Esophagus muscularis mucosa (tissue), 4 donors: ENCODE measurements at places on chromosomes 1 and 21.

- no peak for DNase-seq
Measured at GRCh38 chr1:18279351-18280074, 171.9 kb downstream of the IGSF21 start.

GRCh38 chr1:15215116-15215515, 31.9 kb upstream of the FHAD1 start:
- no peak for DNase-seq

GRCh38 chr1:66368261-66368660, 165.7 kb upstream of the SGIP1 start:
- DNase-seq: no peak

DNA sequence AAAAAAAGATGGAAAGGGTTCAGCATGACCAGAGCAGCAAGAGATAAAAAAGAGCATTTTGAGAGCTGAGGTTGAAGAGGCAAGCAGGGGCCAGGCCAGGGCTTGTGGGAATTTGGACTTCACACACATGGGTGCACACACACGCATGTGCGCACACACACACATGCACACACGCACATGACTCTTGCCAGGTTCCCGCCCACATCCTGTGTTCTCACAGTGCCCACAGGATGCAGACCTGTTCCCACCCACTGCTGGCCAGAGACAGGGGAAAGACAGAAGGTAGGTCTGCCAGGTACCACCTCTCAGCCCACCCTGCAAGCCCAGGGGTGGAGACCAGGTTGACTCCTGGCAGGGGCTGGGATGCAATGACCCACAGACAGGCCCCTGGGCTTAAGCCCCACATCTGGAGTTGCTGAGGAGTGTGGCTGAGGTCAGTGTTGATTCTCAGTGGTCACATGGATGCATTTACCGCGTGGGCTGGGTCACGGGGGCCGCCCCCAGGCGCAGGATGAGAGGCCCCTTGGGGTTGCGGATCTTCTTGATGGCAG, 4.4 kb downstream of the COL16A1 start:
- DNase-seq: no peak

GRCh38 chr1:25990702-25991395, 7.0 kb downstream of the PAFAH2 start:
- DNase-seq: no peak

GRCh38 chr1:91104712-91105111, 82.9 kb upstream of the ZNF644 start:
- DNase-seq: no peak

DNA sequence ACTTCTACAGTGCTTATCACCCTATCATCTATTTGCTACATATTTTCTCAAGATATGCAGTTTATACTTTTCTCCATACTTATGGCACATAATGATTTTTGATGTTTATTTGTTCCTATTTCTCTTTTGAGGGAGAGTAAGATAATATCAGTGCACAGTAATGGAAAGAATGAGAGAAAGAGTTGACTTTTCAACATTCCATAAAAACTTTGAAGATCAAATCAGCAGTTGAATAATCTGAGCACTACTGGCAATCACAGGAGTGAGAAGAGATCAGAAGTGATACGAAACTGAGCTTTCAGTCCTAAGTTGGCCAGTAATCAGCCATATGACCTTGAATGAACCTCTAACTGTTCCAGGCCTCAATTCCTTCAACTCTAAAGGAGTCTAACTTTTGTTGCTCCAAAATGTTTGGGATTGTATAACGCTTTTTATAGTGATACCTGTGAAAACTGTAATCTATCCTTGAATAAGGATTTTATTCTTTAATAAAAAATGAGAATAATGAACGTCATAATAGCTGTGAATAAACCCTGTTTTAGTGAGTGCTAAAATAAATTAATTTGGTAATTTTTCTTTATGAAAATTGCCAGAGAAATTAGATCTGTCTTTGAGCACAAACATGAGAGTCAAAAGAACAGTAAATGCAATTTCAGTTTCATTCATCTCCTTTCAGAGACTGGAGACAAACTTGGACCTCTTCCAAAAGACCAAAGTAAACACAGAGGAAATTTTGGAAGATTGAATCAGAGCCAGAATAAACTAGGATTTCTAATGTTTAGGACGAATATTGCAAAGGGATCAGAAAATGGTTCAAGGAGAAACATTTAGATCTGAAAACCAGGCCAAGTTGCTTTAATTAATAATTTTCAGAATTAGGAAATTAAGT, 309.9 kb downstream of the ADGRL2 start:
- DNase-seq: no peak

DNA sequence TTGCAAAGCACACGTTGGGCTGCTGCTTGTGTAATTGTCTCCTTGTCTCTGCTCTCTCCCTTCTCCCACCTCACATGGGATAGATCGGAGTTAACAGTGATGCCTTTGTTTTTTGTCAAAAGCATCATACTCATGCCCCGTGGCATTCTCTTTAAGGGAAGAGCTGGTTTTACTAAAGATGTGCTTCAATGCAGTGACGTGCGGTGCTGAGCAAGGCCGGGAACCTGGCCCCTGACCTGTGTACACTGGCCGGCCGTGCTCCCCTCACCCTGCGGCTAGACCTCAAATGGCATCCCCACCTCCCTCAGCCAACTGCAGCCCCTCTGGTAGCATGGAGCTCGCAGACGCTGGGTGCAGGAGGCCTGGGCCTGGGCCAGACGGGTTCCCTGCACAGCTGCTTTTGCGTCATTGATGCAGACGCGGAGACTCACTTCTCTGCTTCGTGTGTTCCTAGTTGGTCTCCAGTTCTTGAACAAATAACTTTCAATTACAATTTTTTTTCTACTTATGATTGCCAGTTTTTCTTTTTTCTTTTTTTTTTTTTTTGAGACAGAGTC, 19.9 kb downstream of the AGPAT3 start:
- DNase-seq: no peak

DNA sequence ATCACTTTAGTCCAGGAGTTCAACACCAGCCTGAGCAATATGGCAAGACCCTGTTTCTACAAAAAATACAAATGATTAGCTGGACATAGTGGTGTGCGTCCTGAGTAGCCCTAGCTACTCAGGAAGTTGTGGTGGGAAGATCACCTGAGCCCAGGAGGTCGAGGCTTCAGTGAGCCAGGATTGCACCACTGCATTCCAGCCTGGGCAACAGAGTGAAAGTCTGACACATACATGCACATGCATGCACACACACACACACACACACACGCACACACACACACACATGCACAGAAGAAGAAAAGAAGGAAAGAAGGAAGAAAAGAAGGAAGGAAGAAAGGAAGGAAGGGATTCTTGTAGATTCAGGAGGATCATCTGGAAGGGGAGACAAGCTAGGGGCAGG, 104.4 kb upstream of the USP25 start:
- no peak for DNase-seq

DNA sequence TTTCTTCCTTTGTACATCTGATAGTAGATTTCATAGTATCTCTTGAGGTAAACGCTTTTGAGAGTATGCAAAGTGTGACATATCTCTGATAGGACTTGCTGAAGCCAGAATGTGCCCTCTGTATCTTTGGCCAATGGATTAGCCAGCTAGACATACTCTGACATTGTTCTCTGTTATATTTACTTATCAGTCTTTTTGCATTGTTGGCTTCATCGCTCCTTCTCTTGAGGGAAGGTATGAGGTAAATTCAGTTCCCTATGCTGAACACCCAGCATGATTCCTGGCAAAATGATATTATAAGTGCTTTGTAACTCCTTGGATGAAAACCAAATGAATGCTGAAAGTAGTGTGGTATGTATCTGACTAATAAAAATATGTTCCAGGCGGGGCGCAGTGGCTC, 163.2 kb upstream of the CACYBP start:
- DNase-seq: no peak

DNA sequence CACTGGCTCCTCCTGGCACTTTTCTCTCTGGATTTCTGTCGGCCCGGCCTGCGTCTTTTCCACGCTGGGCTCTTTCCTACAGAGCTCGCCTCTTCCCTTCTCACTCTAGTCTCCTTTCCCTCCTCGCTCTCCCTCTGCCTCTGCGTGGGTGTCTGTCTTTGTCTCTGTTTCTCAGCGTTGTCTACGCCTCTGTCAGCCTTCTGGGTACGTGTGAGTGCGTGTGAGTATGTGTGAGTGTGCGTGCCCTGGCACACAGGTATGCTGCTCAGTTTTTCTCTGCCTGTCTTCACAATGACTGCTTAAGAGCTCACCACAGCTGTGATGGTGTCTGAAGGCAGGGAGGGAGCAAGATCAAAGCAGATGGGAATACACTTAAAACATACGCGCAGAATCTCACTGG, 77.7 kb downstream of the KIRREL1 start:
- DNase-seq: no peak

DNA sequence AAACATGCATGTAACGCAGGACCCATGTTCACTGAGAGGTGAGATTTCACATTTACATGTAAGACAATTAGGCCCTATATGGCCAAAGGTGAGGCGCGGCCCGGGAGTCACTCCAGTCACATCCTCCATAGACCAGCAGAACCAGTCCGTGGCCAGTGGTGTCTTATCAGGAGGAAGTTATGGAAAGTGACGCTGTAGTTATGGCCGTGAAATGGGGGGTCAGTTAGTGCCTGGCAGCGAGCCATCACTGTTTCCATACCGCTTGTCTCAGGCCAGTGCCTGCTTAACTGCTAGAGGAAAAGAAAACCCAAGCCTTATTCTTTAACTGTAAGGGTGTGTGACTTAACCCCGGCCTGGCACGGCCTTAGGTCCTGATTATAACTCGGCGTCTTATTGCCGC, 6.1 kb downstream of the C1orf159 start:
- no peak for DNase-seq

DNA sequence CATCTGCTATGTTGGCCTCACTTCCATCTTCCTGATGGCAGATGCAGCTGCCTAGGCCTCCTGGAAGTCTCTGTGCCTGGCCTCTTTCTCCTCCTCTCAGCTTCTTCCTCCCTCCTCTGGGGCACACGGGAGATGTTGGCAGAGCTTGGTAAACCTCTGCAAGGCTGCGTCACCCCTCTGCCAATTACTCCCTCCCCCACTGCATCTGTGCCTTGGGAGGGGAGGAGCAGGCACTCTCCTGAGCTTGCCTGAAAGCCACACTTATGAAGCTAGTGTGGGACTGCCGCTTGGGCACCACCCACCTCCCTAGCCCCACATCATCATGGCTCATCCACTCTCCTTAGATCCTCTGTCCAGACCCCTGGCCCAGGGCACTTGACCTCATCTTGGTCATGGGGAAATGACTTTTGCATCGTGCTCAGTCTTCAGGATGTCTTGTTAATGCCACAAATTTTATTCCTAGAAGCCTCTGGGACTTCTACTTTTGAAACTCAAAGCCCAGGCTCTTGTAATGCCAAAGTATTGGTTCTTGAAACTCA, 7.3 kb upstream of the TMEM51 start:
- no peak for DNase-seq

GRCh38 chr1:66729119-66729518, 23.1 kb upstream of the DYNLT5 start:
- DNase-seq: no peak

GRCh38 chr21:45410151-45410864, 5.3 kb downstream of the COL18A1 start:
- no peak for DNase-seq

DNA sequence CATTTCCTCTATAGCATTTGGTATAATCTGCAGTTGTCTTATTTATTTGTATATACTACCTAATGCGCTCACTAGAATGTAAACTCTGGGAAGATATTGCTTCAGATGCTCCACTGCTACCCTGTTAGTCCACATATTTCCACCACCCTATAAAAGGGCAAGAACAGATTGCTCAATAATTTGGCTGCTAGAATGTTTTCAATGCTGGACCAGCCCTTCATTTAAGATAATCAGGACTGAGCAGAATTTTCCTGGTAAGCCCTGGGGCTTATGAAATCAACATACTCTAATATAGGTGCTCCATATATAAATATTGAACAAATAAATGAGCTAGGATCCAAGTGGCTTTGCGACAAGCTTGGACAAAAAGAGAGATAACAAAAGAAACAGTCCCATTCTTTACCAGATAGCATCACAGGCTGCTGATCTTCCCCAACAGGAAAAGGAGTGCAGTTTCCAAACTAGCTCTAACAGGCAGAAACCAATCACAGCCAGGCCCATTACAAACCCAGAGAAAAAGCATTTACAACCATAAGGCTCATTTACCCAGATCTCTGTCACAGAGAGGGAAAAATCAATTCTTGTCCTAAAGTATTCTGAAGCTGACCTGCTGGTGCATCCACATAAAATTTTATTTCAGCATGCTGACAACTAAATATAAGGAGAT, 8.3 kb downstream of the BCAR3 start:
- no peak for DNase-seq

- no peak for DNase-seq
Measured at GRCh38 chr1:205191622-205192021, 19.9 kb downstream of the DSTYK start.

DNA sequence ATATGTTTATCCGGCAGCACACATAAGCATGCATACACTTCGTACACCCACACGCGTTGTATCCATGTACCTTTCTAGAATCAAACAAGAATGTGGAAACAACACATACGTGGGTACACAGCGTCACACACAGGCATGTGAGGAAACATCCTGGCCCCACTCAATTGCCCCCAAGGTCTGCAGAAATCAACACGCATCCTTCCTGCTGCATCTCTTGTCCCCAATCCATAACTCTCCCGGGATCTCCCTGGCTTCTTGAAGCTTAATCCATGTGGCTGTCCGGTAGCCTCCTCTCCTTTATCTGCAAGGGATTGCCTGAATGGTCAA, 5.5 kb upstream of the TBX15 start:
- no peak for DNase-seq

DNA sequence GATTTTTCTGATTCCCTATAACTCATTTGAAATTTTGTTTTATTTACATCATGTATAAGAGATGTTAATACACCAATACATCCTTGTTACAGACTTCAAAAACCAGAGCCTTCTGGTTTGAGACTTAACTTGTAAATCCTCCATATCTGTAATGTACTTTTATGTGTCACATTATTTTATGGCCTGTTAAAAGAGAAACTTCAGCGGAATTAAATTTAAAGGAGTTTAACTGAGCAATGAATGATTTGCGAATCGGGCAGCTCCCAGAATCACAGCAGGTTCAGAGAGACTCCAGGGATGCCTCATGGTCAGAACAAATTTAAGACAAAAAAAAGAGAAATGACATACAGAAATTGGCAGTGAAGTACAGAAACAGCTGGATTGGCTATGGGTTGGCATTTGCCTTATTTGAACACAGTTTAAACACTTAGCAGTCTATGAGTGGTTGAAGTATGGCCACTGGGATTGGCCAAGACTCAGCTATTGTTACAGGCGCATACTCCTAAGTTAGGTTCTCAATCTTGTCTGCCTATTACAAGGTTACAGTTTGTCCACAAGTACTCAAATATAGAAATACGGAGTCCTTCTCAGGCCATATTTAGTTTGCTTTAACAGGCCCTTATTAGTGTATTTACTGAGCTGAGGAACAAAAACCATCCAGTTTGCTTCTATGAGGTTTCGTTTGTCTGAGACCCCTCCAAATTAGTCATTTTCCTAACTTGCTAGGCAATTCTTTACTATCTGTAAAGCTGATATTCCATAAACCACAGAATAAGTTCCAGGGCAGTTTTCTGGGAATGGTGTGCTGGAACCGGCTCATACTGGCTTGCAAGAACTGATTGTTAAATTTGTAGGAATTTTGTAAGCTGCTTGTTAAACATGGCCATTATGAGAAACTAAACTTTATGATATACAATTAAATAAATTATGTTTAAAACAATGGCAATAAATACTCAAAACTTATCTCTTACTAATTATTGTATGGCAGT, 56.2 kb upstream of the WDR26 start:
- no peak for DNase-seq

- DNase-seq: no peak
Measured at GRCh38 chr1:81113688-81114087, 687.0 kb upstream of the ADGRL2 start.

GRCh38 chr1:30600258-30600657, 123.1 kb downstream of the MATN1 start:
- DNase-seq: peak; percentile 26

GRCh38 chr21:44684483-44684882, 2.5 kb upstream of the KRTAP12-1 start:
- no peak for DNase-seq
